ENCODE measurements at places on chromosomes 7 and 10. TPM values are rescaled to one million over a fixed set of nuclear protein-coding genes. Genes with fewer than 3 reads are reported as not detected.

- peak; percentile 7 for DNase-seq
Observed at GRCh38 chr7:35480806-35481205, 214.1 kb downstream of the HERPUD2 start.

Gene GPR15LG
- not detected for total RNA-seq

DNA sequence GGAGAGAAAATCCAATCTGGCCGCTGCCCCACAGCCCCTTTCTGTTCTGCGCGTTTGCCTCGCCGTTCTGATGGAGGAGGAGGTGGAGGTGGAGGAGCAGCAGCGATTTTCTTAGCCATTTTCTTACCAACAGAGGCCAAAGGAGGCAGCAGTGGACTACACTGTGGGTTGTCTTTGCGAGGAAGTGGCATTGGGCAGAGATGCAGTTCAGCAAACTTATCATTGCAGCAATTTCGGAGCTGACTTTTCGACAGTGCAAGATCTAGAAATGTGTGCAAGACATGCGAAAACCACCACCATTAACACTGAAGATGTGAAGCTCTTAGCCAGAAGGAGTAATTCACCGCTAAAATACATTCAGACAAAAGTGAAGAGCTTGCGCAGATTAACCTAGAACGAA is 1.9 kb upstream of the ARL4A start:
- no peak for DNase-seq

- peak; percentile 59 for DNase-seq
Observed at GRCh38 chr10:110006358-110007160, 1.2 kb upstream of the ADD3 start.

- no peak for DNase-seq
Observed at GRCh38 chr7:30965883-30966282, 2.1 kb downstream of the GHRHR start.

- DNase-seq = peak; percentile 42
Observed at GRCh38 chr7:16915405-16915804, 33.6 kb upstream of the AGR3 start.

- peak; percentile 52 for DNase-seq
Observed at GRCh38 chr10:19412531-19412930, 363.9 kb downstream of the MALRD1 start.

DNA sequence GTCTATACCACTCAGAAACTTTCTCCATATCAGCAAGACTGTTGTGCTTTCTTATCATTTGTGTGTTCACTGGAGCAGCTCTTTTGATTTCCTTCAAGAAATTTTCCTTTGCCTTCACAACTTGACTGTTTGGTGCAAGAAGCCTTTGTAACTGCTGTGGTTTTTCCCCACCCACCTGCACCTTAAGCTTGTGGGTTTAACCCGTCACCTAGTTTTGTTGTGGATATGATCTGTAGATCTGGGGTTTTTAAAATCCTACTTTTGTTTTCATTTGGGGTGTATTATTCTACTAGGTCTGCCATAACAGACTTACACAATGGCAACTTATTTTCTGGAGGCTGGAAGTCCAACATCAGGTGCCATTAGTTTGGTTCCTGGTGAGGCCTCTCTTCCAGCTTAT is 30.5 kb upstream of the CHST3 start:
- no peak for DNase-seq

DNA sequence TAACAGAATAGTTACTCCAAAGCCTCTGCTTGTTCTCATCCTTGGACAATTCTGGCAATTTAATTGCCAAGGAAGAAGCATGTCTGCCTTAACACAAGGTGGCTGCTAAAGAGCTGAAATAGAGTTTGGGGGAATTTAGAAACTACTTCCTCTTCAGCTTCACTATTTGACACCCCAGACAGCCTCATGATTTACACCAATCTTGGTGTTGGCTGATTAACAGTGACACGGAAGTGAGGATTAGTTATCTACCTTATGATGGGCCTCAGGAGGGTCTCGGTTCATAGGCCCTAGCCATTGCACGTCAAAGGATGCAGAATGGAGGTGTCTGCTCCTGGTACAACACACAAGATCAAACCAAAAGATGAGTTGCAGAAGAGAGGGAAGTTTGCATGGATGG is 102.4 kb downstream of the RELN start:
- DNase-seq = no peak

- no peak for DNase-seq
Observed at GRCh38 chr7:92735707-92736106, 100.7 kb downstream of the CDK6 start.

GRCh38 chr7:41131956-41132355 is 570.9 kb downstream of the INHBA start:
- no peak for DNase-seq

- no peak for DNase-seq
Observed at GRCh38 chr10:59792812-59793211, 39.6 kb upstream of the MRLN start.

DNA sequence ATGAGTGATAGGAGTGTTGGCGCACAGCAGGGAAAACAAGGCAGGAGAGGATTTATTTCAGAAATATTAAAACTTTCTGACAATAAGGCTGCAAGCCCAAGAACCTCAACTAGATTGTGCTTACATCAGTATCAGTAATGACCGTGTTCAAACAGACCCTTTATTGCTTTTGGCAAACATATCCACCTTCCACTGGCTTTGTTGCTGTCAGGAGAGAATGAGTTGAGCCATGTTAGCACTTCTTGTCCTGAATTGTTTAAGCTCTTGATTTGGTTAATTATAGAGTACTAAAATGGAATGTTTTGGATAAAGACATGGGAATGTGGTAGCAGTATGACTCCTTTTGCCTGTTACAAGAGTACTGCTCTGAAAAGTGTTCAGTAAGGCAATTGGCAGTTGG is 3.8 kb downstream of the AHCYL2 start:
- DNase-seq = no peak

DNA sequence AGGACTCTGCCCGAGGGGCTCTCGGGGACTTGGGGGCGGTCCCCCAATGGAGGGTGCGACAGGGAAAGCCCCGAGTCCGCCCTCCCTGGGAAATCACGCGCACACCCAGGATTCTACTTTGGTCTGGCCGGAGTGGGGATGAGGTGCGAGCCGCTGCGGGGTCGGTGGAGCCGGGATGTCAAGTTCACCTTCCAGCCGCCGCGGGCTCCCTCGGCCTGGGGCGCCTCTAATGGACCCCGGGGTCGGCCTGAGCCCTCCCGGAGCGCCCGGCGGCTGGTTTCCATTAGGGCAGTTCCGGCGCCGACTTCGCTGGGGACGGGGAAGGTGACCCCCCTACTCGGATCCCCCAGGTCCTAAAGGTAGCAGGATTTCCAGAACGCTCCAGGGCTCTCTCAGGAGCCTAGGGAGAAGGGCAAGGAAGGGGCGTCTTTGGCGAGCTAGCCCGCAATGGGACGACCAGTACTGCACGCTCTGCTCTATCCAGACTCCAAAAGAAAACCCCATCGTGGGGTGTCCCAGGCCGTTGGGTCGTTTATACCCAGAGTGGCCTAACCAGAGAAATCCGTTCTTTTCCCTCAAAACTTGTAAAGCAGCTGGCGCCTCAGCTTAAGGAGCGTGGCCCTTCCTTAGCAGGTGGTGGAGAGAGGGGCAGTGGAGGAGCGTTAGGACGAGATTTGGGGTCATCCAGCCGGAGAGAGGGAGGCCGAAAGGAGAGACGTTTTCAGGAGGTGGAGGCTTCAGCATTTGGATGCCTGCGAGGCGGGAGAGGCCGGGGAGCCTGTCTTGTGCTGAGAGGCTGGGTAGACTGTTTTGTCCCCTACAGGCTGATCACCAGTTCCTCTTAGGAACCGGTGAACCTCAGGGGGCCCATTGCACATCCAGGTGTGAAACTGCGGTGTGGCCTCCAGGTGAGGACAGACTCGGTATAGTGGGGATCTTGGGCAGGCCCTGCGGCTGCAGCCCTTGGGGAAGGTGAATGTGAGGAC is 860 bp upstream of the WDR86 start:
- DNase-seq = peak; percentile 81

DNA sequence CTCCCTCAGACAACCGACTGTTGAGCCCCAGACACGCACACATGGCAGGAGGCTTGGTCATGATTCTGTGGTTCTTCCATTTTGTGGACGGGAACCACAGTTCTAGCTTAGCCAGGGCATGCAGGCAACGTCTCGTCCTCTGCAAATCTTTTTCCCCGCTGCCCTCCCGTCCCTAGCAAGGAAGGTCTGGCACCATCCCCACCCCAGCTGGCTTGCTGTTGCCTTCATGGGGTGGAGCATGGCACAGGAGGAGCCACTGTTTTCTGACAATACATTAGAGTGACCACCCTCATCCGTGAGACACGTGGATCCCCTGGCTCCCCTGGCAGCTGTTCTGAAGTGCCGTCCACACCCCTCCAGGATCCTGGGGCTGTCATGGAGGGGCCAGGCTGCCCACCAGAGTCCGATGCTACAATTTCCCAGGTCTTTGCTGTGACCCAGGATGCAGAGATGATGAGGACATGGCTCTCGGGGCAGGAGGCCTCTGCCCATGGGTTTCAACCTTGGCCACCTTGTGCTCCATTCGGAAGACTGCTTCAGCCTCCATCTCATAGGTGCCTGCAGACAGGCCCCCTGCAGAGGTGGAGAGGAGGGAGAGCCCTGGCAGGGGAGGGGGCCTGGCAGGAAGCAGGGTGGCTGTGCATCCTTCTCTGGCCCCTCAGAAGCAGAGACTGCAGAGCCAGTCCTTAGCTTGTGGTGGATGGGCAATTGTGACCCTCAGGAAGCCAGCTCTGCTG is 233.6 kb downstream of the GLRX3 start:
- DNase-seq = no peak

DNA sequence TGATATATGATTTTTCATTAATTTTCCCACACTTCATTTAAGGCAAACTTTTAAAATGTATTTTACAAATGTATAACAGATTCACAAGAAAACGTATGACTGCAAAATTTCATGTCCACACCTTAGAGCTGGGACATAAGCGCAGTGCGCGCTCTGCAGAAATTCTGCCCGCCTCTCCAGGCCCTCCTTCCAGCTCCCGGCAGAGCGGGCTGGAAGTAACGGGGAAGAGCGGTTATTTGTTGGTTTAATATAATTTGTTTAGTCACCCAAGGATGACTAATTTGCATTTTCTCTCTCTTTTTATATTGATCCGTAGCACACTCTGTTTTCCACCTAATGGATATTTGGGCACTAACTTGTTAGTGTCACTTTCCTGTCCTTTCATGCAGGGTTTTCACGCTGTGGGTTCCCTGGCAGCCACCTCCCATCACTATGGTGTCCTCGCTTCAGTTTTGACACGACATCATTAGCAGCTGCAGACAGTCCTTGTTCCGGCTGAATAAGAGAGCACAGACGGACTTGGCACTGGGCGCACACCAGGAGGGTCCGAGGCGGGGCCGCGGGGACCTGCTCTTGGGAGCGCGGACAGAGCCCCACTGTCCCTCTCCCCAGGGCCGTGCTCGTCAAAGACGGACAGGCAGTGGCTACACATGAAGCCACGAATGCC is 129.2 kb upstream of the SEC61G start:
- DNase-seq = no peak

Gene PRKG1
- 3.0 TPM for total RNA-seq

DNA sequence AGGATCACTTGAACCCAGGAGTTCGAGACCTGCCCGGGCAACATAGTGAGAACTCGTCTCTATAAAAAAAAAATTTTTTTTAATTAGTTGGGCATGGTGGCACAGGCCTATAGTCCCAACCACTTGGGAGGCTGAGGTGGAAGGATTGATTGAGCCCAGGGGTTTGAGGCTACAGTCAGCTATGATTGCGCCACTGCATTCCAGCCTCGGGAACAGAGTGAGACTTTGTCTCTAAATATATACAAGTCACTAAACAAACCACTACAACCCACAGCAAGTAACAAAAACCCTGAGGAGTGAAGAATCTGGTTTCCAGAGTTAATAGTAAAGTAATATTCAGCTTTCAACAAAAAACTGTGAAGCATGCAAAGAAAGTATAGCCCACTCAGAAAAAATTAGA is 32.7 kb upstream of the HHEX start:
- DNase-seq = no peak

DNA sequence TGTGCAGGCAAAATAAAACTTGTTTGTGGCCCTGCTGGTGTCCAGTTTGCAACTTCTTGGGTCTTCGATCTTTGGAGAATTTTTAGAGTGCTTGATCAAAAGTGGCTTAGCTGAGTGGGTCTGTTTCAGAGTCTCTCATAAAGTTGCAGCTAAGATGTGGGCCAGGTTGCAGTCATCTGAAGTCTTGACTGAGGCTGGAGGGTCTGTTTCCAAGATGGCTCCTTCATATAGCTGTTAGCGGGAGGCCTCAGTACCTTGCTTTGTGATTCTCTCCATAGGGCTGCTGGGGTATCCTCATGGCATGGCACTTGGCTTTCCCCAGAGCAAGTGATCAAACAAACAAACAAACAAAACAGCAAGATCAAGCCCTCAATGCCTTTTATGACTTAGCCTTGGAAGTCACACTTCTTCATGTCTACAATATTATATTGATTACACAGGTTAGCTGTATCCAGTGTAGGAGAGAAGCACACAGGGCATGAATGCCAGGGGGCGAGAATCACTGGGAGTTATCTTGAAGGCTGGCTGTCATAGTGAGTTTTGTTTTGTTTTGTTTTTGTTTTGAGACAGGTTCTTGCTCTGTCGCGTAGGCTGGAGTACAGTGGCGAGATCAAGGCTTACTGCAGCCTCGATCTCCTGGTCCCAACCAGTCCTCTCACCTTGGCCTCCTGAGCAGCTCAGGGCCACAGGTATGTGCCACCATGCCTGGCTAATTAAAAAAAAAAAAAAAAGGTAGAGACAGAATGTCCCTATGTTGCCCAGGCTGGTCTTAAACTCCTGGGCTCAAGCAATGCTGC is 10.2 kb downstream of the CYP26A1 start:
- no peak for DNase-seq

GRCh38 chr7:157056957-157057902 is 46.8 kb upstream of the MNX1 start:
- DNase-seq = no peak

DNA sequence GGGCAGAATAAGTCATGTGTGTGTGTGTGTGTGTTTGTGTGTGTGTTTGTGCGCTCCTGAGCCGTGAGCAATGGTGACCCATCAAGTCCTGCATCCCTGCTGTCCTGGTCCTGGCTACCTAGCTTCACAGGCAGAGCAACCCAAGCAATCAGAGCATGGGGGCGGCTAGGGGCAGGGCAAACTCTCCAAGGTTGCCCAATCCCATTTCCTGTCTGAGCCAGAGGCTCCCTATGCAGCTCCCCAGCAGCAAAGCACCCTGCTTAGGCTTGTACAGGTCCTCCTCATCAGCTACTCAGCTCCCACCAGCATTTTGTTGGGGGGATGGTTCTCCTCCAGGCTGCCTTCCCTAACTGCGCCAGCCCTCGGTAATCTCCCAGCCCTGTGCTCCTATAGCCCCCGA is 31.1 kb upstream of the CRHR2 start:
- no peak for DNase-seq

GRCh38 chr7:87596136-87596535 is 4.5 kb downstream of the ABCB1 start:
- DNase-seq = no peak

DNA sequence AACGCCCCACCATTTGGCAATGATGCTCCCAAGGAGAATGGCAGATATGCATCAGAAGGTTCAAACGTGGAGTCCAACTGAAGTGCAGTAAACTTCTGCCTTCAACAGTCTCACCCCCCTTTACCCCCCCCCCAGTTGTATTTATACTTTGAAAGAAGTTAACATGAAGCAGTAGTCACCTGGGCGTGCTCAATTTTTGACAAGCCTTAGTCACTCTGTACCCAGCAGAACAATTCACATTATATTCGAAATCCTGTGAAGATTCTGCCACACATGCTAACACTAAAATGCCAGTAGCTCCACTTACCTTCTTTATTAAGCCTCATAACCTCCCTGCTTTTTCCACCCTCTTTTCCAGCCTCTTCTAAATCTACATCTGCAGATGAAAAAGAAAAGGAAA is 894 bp downstream of the ATXN7L1 start:
- no peak for DNase-seq

Gene OR6V1
- not detected for total RNA-seq

Gene KEL
- total RNA-seq = 0.08 TPM
